HS-27A (cell line): ENCODE measurements at places on chromosomes 1 and 21.

GRCh38 chr1:44598167-44598566 lies 76.1 kb downstream of the TMEM53 start:
- no peak for DNase-seq

DNA sequence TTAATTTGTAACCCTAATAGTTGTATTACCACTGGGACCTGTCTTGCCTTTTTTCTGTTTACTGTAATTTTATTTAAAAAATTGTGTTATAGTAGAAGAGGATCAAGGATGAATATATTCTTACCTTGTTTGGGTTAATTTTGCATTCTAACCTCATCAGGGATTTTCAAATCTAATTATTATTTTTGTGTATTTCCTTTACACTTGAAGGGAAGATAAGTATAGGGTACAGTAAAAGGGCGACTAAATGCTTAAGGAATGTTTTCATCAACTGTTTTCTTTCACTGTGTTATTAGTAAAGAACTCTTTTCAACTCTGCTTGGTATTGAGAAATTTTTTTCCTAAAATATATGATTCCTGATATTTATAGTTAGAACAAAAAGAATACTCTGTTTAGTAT lies 33.3 kb downstream of the OSBPL9 start:
- DNase-seq: no peak

GRCh38 chr1:46489169-46489637 lies 433 bp upstream of the DMBX1 start:
- no peak for DNase-seq

GRCh38 chr1:154398141-154398540 lies 7.0 kb upstream of the IL6R start:
- no peak for DNase-seq

- DNase-seq: no peak
Measured at GRCh38 chr1:228073857-228074545, 8.5 kb upstream of the ARF1 start.

GRCh38 chr1:188641566-188642211 lies 1812.9 kb downstream of the PLA2G4A start:
- DNase-seq: no peak
